T-cell (primary cell): ENCODE measurements at places on chromosomes 11 and 22. TPM values are rescaled to one million over a fixed set of nuclear protein-coding genes. Genes with fewer than 3 reads are reported as not detected.

GRCh38 chr11:84384731-84385130, 1098.6 kb upstream of the CCDC90B start:
- no peaks in the 10 kb centered on the region for H3K27me3 ChIP-seq
- no peaks in the 10 kb centered on the region for H3K4me1 ChIP-seq
- no peaks in the 10 kb centered on the region for H3K36me3 ChIP-seq

DNA sequence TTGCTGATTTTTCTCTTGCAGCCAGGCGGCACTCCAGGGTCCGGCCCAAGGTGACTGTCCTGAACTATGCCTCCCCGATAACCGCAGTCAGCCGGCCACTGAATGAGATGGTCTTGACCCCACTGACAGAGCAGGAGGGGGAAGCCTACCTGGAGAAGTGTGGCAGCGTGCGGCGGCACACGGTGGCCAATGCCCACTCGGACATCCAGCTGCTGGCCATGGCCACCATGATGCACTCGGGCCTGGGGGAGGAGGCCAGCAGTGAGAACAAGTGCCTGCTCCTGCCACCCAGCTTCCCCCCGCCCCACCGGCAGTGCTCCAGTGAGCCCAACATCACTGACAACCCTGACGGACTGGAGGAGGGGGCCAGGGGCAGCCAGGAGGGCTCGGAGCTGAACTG, 47.8 kb downstream of the TRAF6 start:
- DNase-seq = no peak

GRCh38 chr11:133621611-133622010, 89.3 kb upstream of the OPCML start:
- no peaks in the 10 kb centered on the region for H3K4me1 ChIP-seq
- H3K27me3 ChIP-seq = no peaks in the 10 kb centered on the region
- no peak overlapping the region for H3K4me3 ChIP-seq
- no peak overlapping the region for H3K27ac ChIP-seq
- H3K36me3 ChIP-seq = no peaks in the 10 kb centered on the region

GDPD4 gene
- not detected for total RNA-seq

C22orf42 gene
- not detected for total RNA-seq
